ENCODE measurements at places on chromosomes 4 and X.

DNA sequence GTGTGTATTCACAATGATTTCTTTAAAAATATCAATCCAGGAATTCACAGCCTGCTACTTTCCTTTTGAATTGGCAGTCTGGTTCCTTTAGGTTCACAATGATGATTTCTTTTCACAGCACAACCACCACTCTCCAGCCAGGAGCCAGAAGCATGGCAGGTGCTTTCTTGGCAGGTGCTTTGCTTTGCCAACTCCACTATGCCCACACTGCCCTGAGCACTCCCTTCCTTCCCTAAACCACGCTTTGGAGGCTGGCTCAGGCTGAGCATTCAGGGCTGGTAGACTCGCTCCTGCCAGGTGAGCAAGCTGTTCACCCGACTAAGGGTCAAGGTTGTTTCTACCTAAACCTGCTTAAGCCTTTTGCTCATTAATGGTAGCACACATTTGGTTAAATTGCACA is 184.5 kb downstream of the SH3KBP1 start:
- DNase-seq: no peak

DNA sequence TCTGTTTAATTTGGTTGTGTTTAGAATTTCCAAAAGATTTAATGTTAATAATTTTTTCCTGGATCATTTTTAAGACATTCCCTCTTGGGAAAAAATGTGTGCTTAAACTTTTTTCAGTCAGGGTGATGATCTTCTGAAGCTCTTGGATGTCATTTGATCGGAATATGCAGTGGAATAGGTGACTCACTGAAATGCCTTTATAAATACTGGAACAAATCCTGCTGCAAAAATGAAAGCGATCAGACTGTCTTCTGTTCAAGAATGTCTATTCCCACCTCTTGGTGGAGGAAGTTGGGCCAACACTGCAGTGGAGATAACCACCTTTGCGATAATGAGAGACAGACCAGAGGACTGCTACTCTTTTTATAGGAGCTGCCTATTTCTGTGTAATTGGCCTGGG is 46.7 kb downstream of the LARP1B start:
- no peak for DNase-seq

DNA sequence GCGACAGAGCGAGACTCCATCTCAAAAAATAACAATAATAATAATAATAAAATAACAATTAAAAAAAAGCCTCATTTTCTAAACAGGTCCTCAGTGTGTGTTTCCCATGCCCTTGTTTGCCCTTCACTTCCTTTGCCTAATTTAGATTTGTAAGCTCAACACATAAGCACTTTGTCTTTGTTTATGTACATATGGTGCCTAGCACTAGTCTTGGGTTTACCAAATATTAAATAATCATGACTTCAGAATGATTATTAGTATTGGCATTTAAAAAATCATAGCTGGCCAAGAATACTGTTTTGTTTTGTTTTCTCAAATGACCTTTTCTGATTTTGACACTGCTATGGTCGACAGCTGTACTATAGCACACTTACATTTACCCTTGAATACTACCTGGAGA is 6.4 kb upstream of the RAPGEF2 start:
- DNase-seq: no peak

DNA sequence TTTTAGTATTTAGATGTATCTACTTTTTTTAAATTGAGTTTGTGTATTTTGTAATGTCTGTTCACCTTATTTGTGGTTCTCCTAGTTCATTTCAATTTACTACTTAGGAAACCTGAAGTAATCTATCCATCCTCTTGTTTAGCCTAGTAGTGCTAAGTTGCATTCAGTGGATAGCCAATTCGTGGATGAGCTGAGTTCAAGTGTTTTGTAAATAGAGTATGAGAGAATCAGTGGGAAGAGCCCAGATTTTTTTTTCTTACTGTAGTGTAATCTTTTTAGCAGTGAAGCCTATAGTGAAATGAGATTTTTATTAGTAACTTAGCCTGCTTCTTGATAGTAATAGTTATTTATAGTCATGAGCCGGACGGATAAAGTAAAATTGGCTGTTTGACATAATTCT is 21.7 kb downstream of the STAG2 start:
- no peak for DNase-seq

DNA sequence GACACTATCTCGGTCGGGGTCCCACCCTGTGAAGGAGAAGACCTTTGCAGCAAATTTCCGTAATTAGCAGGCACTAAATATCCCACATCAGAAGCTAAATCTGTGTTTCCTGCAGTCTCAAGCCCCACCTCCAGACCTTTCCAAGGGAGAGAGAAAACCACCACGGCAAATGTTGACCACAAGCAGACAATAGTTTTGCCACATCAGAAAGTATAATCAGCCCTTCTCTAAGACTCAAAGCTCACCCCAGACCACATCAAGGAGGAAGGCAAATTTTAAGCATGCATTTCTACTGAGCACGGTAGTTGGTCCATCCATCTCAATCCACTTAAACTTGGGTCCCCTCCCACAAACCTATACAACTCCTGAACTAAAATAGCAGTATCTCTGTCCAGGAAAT is 398.5 kb downstream of the GPM6A start:
- no peak for DNase-seq

GRCh38 chrX:41176263-41176662 is 91.0 kb downstream of the USP9X start:
- DNase-seq: no peak

GRCh38 chr4:107897823-107898222 is 33.5 kb upstream of the CYP2U1 start:
- DNase-seq: no peak

GRCh38 chr4:92305878-92306520 is 2.2 kb downstream of the GRID2 start:
- no peak for DNase-seq

DNA sequence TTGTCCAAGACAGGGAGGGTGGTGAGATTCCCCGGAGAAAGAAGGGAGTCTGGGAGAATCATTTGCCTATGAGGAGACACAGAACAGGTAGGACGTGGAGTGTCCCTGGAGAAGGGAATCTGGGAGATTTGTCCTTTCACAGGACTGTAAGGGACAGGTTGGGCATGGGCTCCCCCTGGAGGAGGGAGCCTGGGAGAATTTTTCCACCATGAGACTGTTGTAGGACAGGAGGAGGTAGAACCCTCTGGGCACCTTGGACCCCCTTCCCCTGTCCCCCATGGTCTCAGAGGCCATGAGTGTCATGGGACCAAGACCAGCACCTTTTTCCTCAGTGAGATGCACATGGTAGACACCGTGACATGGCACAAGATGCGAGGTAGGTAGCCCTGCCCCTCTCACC is 2.8 kb downstream of the PORCN start:
- no peak for DNase-seq

DNA sequence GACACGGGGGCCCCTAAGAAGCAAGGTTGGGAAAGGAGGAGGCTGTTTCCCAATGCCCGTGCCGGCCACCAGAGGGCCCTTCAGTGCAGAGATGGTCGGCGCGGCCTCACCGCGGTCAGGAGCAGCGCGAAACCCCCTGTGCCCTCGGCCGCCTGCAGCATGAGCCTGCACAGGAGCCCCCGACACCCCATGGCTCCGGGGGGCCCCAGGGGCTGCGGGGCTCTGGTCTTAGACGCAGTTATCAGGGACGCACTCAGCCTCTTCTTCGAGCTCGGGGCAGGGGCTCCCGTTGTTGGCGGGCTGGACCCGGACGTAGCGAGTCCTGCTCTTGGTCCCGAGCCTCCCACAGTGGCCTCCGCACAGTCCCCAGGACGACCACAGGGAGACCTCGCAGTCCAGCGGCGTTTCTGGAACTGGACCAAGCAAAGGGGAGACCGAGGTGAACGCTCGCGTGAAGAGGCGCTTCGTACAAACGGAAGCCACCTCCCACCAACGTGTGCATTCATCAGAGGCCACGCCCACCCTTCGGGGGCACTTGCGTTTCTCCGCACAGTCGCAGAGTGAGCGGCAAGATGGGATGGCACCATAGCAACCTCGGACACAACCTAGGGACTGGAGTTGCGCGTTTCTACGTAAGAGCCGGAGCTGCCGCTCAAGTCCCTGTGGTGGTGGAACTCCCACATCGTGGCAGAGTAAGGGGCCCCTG is 5.0 kb downstream of the SPON2 start:
- peak; percentile 83 for DNase-seq

DNA sequence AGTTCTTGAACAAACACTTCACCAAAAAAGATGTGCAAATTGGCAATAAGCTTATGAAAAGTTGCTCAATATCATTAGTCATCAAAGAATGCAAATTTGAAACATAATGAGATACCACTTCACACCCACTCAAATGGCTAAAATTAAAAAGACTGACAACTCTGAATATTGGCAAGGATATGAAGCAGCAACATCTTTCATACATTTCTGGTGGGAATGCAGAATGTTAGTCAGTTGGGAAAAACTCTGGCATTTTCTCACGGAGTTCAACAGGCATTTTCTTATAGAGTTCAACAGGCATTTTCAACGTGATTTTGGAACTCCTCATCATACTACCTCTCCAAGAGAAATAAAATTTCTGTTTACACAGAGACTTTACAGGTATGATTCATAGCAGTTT is 297.4 kb upstream of the MAGEC2 start:
- DNase-seq: no peak

- no peak for DNase-seq
Measured at GRCh38 chr4:26842911-26843310, 17.7 kb upstream of the STIM2 start.

DNA sequence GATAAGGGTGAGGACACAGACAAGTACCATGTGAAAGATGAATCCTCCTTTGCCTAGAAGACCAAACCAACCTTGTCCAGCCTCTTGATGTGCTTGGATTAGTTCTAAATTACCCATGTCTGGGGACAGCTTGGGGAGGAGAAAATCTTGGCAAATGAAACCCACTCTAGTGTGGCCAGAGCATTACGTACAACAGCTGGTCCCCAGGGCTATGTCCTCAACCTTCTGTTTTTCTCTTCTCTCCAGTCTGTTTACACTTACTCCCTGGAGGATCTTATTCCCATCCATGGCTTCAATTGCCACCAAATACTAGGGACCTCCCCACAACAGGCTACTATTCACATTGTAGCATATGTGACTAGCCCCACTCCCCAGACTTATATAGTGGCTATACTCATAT is 384.5 kb downstream of the OPHN1 start:
- DNase-seq: no peak

GRCh38 chrX:71919431-71919830 is 8.8 kb downstream of the NHSL2 start:
- no peak for DNase-seq

DNA sequence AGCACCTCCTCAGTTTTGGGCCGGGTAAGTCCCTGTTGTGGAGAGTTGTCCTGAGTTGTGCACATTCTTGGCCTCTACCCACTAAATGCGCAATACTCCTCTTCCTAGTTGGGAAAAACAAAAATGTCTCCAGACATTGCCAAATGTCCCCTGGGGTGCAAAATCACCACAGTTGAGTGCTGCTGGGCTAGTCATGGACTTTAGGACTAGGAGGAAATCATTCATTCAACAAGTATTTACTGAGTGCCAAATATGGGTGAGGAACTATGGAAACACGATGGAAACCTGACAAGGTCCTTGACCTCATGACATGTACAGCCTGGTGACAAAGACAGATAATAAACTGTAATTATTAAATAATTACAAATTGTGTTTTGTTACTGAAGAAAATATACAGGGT is 71.6 kb downstream of the STX18 start:
- DNase-seq: no peak

GRCh38 chr4:156884183-156884582 is 87.4 kb downstream of the PDGFC start:
- DNase-seq: no peak

DNA sequence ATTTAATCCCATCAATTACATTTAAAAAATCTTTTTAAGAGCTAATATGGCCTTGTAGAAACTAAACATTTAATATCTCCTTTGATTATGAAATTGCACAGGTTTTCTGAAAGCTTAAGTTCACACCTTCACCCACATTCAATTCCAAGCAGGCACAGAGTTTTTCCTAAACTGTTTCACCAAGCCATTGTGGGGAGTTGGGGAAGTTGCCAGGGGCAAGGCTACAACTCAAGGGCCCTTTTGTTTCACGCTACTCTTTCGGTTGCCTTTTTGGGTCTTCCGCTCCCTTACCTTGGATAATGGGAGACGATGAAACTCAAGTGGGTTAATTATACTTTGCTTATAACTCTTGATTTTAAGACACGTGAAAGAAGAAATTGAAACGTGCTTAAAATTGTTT is 33.3 kb downstream of the APBB2 start:
- DNase-seq: no peak

GRCh38 chrX:131057706-131058105 is 440 bp upstream of the ARHGAP36 start:
- no peak for DNase-seq

- no peak for DNase-seq
Measured at GRCh38 chr4:12844141-12844540, 640.0 kb downstream of the RAB28 start.
